ENCODE measurements at places on chromosomes 2 and 18.

DNA sequence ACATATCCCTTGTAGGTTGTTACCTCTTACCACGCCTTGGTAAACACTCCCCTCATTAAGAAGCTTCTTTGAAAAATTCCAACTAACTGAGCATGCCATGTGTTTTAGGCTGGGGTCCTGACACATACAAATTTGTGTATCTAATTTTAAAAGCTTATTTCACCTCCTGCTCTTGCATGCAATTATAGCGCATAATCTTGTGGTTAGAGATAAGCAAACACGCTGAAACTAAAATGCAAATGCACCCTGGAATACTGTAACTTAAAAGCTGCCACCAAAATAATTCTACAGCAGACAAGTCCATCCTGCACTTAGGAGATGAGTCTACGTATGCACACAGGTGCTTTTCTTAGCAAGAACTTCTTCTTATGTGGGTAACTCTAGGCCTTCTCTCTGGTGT is 990.2 kb downstream of the TSN start:
- no peak for DNase-seq

DNA sequence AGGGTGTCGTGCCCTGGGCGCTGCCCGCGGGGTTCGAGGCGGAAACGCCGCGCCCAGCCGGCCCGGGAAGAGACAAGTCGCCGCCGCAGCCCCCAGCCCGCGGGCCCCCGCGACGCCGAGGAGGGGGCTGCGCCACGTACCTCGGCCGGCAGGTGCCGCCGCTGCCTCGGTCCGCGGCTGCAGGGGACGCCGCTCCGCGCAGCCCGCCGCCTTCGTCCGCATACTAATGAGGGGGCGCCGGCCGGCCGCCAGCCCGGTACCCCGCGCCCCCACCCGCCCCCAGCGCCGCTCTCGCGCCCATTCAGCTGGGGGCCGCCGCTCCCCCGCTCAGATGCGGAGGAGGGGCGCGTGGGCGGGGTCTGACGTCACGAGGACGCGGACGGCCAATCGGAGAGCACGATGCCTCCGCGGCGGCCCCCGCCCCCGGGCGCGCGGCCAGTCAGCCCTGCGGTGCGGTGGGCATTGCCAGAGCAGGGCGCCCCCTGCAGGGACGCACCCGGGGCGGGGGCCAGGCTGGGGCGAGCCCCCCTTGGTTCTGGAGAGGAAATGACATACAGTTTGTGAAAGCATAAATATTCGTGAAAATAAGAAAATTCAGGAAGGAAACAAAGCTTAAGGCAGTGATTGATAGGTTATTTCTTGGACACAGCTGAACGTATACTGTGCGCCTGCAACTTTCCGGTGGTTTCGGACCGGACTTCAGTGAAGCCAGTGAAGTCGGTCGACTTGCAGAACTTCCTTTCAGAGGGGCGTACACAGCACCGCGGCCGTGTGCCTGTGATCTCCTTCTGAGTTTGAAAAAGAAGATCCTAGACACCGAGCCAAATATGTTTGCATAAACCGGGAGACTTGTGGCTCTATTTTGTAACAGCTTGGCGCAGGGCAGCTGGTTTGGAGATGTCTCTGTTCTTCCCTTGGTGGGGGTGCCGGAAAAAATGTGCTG is at the start of gene ST3GAL5:
TSS of gene ST3GAL5 (minus strand) at position 307 of the 943 bp plus-strand sequence. CDS start at position 222, 85 bp downstream.
- peak; percentile 67 for DNase-seq

GRCh38 chr18:61887838-61888237 is 5.0 kb downstream of the RNF152 start:
- no peak for DNase-seq

DNA sequence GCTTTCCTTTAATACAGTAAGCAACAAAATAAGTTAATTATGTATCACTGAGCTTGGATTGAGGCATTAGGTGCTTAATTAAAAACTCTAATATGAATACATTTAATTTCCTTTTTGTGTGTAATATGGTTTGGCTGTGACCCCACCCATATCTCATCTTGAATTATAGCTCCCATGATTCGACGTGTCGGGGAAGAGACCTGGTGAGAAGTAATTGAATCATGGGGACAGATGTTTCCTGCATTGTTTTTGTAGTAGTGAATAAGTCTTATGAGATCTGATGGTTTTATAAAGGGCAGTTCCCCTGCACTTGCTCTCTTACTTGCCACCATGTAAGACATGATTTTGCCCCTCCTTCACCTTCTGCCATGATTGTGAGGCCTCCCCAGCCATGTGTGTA is 325.4 kb upstream of the CDH7 start:
- DNase-seq = no peak

- no peak for DNase-seq
Measured at GRCh38 chr2:62116983-62117382, 78.9 kb upstream of the B3GNT2 start.

GRCh38 chr2:48207851-48208250 is 301.6 kb upstream of the FBXO11 start:
- DNase-seq = no peak

DNA sequence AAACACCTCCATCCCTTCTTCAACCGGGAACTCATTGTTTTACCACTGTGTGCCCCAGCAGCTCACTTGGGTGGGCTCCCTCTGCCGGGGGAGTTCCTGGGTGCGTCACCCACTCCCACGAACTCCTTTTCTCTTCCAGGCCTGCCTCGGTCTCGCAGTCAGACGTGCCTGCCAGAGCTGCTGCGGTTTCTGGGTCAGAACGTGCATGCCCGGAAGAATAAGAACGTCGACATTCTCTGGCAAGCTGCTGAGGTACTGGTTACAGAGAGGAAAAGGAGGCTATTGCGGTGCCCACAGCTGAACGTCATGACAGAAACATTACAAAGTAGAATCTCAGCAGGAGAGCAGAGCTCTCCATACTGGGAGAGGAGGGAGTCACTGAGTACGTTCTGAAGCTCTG is 35.6 kb downstream of the COA5 start:
- no peak for DNase-seq

DNA sequence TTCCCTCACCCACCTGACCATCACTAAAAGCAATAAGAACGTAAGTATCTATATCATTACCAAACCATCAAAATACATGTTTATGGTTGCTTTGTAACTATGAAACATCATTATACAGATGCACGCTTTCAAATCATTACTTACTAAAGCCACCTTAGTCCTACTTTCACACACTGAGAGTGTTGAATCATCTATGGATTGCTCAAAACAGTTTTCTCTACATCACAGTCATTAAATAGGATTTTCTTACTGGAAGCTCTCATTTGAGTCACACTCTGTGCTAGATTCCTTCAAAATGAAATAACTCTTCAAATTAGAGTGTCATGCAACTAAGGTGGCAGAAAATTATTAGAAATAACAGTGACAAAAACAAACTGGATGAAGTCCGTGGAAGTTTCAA is 878.4 kb downstream of the CPS1 start:
- no peak for DNase-seq

DNA sequence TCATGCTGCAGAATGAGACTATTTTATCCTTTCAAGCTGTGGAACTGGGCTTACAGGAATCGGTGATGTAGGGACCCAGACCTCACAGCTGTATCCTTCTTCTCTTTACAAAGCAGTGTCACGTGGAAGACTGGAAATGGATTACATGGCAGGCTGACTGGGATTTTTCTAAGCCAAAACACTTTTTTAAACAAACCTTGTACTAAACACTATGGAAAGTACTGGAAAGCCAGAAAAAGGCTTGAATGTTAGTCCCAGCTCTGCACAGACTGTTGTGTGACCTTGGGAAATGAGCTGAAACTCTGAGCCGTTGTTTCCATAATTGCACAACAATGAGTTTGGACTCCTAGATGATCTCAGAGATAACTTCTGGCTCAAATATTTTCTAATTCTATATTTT is 7.6 kb upstream of the ADAM23 start:
- DNase-seq = no peak
